ENCODE measurements at places on chromosomes 7 and 10.

- no peak for DNase-seq
Observed at GRCh38 chr7:70935311-70935710, 196.6 kb upstream of the GALNT17 start.

DNA sequence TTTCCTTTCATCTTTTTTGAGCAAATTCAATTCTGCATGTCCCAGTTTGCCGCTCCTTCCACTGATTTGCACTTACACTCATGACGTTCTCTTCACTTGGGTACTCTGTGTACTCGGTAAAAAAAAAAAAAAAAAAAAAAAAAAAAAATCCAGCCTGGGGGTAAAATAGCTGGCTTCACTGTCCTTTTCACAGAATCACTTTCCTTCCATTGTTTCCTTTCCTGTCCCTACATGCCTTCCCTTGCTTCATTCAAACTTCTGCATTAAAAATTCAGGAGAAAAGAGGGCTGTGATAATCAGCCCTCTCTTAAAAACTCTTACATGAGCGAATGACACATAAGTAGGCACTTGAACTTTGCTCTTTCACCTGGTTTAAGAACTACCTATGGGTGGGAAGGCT, 8.7 kb downstream of the ANKRD1 start:
- no peak for DNase-seq

DNA sequence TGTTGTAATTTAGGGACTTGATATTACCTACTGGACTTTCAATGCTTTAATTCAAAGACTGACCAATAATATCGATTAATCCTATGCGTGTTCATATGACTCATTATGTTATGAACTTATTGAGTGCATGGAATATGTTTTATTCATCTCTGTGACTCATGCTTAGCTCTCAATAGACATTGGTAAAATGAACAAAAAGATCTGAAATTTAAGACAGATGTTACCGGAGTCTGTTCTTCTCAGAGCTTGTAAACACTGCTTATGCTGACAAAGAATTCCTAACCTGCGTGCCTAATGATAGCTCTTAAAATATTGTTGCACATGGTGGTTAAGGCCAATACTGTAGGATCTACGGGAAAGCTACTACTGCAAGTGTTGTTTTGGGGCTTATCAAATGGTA, 131.5 kb upstream of the ACBD5 start:
- DNase-seq: no peak

DNA sequence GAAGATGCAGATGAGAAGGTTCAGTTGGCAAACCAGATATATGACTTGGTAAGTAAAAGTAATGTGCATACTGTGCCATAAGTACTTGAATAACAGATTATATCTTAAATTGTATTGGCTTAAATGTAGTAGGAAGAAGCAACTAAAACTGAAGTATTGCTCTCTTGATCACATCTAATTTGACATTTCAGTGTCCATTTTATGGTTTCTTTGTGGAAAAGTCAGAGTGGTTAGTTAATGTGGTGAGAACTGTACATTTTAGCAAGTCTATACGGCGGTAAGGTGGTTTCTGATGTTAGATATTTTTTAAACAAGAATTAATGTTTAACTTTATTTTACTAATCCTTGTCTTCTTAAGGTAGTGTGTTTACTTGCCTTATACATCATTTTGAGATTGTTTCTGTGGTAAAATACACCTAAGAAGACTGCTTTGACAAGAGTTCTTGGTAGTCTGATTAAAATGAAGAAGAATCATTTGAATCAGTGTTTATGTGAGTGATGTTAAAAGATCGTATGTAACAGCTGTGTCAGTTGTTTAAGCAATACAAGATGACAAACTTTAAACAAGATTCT, 5.1 kb downstream of the ING3 start:
- no peak for DNase-seq

DNA sequence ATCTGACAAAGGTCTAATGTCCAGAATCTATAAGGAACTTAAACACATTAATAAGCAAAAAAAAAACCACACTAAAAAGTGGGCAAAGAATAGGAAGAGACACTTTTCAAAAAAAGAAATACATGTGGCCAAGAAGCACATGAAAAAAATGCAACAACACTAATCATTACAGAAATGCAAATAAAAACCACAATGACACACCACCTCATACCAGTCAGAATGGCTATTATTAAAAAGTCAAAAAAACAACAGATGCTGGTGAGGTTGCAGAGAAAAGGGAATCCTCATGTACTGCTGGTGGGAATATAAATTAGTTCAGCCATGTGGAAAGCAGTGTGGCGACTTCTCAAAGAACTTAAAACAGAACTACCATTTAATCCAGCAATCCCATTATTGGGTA, 119.0 kb downstream of the LMBR1 start:
- no peak for DNase-seq

GRCh38 chr10:98330987-98331386, 63.0 kb upstream of the LOXL4 start:
- DNase-seq: no peak

GRCh38 chr7:103432712-103433111, 13.3 kb downstream of the SLC26A5 start:
- DNase-seq: no peak

- no peak for DNase-seq
Observed at GRCh38 chr7:133837224-133837623, 289.9 kb upstream of the LRGUK start.

DNA sequence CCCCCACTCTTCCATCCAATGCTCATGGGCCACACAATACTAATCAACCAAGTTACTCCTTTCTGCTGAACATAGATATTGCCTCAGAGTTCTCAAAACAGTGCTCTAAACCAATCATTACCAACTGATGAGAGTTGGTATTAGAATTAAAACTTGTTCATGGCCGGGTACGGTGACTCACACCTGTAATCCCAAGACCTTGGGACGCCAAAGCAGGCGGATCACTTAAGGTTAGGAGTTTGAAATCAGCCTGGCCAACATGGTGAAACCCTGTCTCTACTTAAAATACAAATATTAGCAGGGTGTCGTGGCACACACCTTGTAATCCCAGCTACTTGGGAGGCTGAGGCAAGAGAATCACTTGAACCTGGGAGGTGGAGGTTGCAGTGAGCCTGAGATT, 8.2 kb downstream of the TM9SF3 start:
- DNase-seq: no peak

DNA sequence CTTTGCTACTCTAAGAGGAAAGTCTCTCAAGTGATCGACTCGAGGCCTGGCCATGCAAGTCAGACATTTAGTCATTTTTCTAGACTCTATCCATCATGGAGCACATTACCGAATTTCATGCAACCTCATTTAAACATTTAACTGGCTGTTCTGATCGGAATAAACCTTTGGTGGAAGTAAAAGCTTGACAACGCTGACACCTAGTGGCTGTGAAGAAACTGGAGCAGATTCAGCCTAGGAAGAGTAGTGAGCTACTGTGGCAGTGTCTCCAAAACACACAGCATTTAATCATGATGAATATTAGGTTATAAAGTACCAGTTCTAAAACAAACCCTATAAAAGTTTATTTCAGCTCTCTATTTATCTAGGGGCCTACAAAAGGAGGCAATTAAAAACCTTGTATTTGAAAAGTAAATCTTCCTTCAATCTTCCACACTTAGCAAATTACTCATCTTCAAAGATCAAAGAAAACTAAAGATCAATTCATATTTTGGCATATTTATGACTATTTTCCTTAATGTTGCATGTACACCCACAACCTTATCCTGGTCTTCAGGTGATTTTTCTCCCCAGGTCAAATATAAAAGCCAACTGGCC, 175.0 kb downstream of the CTNNA3 start:
- DNase-seq: no peak

- DNase-seq: no peak
Observed at GRCh38 chr10:116014871-116015582, 258.0 kb downstream of the GFRA1 start.

- DNase-seq: no peak
Observed at GRCh38 chr7:7352845-7353244, 170.5 kb downstream of the C1GALT1 start.

DNA sequence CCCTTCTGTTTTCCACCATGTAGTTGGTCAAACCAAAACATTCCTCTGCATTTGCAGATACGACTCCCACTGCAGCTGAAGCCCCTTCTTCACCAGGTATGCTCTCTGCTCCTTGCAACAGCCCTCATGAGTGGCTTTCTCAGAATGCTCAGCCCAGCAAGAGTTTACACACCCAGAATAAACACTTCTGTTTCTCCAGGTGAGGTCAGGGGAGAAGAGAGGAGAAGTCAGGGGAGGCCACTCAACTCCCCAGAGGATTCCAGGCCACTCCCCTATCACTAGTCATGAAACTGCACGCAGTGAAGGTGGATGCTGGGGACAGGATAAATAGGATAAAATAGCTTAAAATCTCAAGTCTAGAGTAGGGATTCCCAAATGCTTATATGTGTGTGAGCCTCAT, 31.2 kb downstream of the CUZD1 start:
- no peak for DNase-seq

GRCh38 chr10:6270951-6271350, 68.2 kb downstream of the PFKFB3 start:
- no peak for DNase-seq

DNA sequence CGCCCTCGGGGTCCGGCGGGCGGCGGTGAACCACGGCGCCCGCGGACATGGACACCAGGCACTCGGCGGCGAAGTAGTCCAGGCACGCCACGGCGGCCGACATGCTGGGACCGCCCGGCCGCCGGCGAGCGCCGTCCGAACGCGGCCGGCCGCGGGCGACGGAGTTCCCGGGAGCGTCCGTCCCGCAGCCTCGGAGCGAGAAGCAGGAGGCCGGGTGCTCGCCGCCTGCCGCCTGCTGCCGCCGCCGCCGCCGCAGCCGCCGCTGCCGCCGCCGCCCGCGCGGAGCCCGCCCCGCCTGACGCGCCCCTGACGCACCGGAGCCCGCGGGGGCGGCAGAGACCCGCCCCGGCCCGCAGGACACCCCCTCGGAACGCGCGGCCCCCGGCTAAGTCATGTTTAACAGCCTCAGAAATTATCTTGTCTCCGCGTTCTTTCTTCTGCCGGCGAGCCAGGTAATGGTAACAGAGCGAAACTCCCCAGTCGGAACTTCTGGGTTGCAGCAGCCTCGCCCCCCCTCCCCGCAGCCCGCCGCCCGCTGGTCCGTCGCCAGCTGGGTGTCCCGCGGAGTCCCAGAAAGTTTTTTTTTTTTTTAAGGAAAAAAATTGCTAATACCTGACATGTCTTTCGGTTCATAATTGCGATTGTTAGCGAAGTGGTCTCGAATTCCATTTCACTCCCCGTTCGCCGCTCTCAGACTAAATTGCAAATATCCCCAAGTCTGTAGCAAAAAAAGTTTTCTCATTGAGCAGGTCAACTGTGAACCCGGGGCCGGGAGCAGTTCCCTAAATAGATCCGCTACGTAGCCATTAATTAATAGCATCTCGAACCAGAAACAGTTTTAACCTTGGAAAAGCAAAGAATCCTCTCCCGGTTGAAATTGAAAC, at the start of gene KLF14:
Gene KLF14, minus strand, starts transcription at position 277 of the 884 bp plus-strand sequence. Its CDS starts 174 bp downstream, at position 103.
- no peak for DNase-seq

DNA sequence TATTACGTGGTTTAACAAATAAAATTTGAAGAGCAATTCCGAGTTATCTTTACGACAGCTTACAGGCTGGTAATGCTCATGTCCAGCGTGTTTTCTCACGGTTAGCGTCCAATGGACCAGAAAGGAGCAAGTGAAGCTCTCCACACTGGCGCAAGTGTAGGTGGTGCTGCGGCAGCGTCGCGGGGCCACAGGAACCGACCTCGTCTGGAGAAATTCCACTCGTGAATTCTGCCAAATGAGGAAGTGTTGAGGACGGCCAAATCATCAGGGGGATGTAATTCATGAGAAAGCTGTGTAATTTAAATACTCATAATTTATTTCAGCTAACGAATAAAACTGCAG, 350 bp upstream of the ZNF37A start:
- no peak for DNase-seq

DNA sequence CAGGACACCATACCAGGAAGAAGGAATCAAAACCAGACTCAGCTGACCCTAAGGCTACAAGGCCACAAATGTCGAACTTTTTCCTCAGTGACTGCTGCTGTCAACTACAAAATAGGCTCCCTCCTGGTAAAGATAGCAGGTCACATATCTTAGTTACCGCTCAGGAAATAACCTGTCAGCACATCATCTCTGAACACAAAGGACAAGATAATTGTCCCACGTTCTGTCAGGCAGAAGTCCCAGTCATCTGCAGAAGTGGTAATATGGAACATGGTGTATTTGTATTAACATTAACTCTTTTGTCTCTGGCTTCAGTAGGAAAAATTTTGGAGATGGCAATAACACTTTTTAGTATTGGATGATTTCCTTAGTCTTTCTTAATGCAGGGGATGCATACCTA, 630.2 kb upstream of the LRRTM3 start:
- DNase-seq: no peak

GRCh38 chr10:3509355-3509754, 275.7 kb downstream of the KLF6 start:
- no peak for DNase-seq
